MG63 (cell line): ENCODE measurements at places on chromosomes 16 and 17. TPM values are rescaled to one million over a fixed set of nuclear protein-coding genes. Genes with fewer than 3 reads are reported as not detected.

DNA sequence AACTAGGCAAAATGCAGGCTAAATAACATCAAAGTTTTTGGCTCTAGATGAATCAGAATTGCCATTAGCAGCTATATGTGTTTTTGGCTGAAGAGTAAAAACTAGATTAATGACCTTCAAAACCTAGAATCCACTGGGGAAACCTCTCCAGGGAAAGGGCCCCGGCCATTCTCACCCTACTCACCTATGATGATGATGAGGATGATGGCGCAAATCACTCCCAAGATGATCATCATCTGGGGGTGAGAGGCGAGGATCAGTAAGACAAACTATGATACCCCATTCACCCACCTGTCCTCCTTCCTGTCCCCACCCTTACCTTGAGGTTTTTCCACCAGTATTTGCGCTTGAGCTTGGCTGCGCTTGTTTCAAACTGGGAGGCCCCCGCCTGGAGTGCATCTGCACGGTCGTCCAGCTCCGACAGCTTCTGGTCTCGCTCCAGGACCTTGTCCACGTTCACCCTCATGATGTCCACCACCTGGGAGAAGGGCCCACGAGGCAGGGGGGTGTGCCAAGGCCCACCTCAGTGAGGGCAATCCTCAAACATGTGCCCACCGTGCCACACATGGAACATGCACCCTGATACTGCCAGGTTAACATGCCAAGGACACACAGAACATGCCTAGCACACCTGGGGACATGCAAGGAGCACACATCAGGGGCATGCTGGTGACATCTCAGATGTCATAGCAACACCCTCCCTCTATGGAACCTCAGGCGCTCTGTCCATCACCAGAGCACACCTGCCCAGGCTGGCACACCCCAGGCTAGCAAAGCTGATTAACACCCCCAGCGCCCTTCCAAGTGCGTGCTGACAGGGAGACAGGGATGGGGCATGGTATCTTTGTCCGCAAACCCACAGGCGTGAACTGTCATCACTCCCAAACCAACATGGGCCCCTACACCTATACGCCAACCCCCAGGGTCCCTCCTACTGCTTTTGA is 1.2 kb downstream of the VAMP2 start:
- DNase-seq, result no peak

The PHF12 gene
- total RNA-seq, result 4.8 and 8.4 TPM in 2 replicates

DNA sequence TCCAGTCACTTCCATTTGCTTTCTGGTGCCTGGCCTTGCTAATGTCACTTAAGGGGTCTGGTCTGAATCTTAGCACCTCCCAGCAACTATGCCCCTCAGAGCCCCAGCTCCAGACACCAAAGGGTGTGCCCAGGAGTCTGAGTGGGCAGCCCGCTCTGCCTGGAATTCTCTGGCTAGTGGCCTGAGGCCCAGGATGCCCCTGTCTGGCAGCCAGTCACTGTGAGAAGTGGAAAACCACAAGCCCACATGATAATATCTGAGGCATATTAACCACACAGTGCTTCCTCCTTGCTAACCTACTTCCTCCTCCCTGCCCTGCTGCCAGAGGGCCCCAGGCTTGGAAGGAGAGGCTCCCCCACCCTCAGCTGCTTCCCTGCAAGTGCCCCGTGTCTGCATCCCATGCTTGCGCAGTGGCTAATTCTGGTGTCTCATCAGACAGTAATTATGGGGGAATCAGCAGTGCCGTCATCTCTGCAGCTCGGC is 14.0 kb downstream of the SRCIN1 start:
- peak; percentile 55 for DNase-seq

GRCh38 chr16:4373356-4373908 is 1.8 kb downstream of the VASN start:
- DNase-seq, result peak; percentile 81
